Right forelimb (tissue), 1 donor: ENCODE measurements at places on chromosomes 16 and 17.

GRCh38 chr16:88599092-88599733 is 29.0 kb downstream of the ZC3H18 start:
- DNase-seq = peak; percentile 55

DNA sequence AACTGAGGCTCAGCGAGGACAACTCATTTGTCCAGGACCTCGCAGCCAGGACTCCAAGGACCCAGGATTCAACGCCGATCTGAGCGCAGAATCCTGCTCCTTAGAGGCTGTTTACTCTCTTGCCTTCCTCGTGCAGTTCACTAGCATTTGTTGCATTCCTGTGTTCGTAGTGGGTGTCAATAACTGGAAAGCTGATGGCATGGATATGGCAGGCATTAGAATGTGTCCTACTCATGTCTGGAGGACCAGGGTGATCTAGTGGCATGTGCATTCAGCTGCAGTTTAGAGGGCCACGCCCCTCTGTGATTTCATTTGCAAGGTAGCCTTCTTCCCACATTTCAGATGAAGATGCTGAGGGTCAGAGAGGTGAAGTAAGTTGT is 510 bp downstream of the CRISPLD2 start:
- DNase-seq = no peak

DNA sequence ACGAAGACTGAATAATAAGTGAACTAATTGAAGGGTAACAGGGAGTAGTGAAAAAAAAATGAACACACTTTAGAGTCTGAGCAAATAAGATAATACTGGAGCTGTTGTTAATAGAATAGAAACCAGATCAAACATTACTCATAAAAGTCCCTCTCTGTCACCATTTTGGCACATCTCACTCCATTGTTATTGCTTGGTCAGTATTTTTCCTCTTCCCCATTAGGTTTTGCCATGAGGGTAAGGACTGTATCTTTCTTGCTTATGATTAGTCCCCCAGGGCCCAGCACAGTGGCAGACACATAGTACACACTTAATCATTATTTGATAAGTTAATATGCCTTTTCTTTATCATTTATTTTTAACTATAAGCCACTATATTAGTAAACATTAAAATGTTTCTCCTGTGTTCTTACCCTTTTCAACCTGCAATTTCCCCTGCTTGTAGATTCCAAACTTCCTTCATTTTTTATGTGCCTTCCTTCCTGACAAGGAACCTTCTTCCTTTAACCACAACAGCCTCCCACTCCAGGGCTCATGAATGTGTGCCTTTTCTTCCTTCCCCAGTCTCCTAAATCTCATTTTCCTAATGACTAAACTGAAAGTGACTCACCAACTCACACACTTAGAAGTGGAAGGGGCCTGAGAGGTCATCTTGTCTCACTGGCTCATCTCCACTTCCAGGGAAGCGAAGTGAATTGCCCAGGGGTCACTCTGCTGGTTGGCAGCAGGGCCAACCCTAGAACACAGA is 88.2 kb upstream of the HAS3 start:
- no peak for DNase-seq

DNA sequence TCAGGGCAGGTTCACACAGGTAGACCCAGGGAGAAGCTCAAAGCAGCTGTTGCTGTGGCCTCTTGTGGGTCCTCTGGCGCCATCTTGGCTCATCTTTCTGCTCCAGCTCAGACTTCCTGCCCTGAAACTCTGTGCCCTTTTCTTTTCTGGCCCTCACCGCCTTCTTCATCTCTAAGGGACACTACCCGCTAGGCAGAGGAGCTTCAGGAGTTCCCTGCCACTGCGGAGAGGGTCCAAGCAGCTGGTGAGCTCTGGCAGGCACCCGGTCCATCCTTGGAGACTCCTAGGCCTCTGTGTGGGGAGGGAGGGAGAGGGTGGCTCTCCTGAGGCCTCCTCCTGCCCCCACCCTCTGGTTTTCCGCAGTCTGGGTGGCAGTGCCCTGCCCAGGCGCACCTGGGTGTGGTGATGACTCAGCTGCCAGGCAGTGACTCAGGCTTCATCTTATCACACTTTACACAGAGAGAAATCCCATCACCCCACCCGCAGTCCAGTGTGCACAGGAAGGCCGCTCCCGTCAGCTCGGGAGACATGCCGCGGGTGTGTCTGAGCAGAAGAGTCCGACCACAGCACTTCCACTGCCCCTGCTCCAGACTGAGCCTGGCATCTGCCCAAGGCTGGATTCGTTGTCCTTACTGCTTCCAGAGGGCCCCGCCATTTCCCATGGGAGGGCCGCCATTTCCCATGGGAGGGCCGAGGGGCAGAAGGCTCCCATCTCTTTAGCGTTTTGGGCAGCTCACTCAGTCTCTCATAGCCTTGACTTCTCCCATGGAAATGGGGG is 7.3 kb downstream of the NT5C start:
- DNase-seq = no peak

GRCh38 chr17:44842748-44843147 is 4.9 kb upstream of the HIGD1B start:
- DNase-seq = no peak

GRCh38 chr17:16442141-16442540 is 26.8 kb downstream of the TRPV2 start:
- DNase-seq = no peak

GRCh38 chr17:18258356-18259038 is at the start of gene FLII:
TSS of gene FLII (minus strand) at chr17:18258738. CDS start at chr17:18258690, 48 bp downstream.
- peak; percentile 75 for DNase-seq

- no peak for DNase-seq
Observed at GRCh38 chr17:65800655-65801054, 239.2 kb upstream of the AXIN2 start.

- DNase-seq = no peak
Observed at GRCh38 chr16:60413969-60414368, 1622.3 kb downstream of the CDH8 start.

- no peak for DNase-seq
Observed at GRCh38 chr17:20191056-20191455, 181.9 kb downstream of the SPECC1 start.

GRCh38 chr16:71863995-71864394 is 18.2 kb downstream of the ATXN1L start:
- no peak for DNase-seq

DNA sequence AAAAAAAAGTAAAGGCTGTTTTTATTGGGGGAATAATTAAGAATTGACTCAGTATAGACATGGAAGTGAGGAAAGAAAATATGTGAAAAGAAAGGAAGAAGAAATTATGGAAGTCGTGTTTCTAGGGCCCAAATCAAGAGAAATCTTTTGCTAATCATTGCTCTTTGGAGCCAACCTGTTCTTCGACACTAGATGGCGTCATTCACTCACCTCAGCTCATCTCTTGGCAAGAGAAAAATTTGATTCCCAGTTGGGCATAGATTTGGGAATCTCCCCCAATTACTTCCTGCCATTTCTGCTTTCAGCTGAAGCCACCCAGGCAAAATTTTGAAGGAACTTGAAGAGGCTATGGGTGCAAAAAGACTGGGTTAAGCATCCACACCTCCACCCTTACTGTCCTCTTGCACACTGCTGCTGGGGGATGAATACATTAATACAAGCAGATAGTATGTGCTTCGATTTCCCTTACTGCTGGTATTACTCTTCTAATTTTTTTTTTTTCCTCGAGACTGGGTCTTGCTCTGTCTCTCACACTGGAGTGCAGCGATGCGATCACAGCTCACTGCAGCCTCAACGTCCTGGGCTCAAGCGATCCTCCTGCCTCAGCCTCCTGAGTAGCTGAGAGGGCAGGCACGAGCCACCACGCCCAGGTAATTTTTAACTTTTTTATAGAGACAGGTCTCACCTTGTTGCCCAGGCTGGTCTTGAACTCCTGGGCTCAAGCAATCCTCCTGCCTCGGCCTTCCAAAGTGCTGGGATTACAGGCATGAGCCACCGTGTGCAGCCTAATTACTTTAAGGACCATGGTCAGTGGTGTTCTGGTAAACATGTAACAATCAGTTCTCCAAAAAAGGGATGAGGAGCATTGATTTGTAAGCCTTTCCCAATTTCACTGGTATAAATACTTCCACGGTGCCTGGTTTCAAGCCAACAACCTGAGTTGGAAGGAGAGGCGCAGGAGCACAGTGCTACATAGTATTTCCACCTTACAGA is 13.5 kb downstream of the PSMD7 start:
- DNase-seq = no peak

DNA sequence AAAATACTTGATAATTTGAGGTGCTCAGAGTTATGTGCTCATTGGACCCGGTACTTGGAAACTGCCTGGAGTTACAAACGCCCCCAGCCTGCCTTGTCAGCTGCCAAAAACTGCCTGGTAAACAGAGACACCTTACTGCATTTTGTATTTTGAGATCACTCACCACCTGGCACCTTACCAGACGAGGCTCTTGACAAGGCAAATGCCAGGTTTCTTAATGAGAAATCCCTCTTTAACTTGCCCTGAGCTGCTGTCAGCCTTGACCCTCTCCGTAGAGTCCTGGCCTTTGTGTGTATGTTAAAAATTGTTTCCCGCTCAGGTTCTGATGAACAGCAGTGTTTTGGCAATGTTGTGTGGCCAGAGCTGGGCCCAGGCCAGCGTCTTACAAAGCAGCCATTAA is 28.8 kb downstream of the SYT17 start:
- no peak for DNase-seq

- no peak for DNase-seq
Observed at GRCh38 chr16:81843243-81843582, 64.1 kb downstream of the PLCG2 start.

GRCh38 chr16:77555126-77555525 is 120.3 kb upstream of the ADAMTS18 start:
- no peak for DNase-seq

- DNase-seq = no peak
Observed at GRCh38 chr17:74815550-74816370, 39.6 kb upstream of the NAT9 start.

DNA sequence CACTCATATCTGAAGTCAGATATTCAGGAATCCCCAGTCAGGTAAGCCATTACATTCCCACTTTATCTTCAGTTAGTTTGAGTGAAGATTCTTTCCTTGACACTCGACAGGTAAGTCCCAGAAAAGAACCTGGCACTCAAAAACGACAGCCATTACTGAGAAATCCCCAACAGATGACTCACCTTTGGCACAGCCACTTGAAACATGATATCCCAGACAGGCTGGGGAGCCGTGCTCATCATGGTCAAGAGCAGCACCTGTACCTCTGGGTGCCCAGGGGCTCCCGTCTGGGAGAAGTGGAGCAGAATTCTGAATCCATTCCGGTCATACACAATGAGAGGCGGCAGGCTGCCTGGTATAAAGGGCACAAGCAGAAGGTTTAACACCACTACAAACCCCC is 16.8 kb upstream of the COG7 start:
- no peak for DNase-seq

DNA sequence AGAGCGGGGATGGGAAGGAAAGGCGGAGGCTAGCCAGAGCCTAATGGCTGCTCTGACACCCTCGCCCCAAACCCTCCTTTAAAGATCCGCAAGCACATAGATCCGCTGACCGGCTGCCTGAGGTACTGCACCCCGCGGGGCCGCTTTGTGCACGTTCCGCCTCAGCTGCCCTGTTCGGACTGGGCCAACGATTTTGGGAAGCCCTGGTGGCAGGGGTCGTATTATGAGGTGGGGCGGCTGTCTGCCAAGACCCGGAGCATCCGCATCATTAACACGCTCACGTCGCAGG is 663 bp downstream of the CYB5D1 start:
- no peak for DNase-seq

DNA sequence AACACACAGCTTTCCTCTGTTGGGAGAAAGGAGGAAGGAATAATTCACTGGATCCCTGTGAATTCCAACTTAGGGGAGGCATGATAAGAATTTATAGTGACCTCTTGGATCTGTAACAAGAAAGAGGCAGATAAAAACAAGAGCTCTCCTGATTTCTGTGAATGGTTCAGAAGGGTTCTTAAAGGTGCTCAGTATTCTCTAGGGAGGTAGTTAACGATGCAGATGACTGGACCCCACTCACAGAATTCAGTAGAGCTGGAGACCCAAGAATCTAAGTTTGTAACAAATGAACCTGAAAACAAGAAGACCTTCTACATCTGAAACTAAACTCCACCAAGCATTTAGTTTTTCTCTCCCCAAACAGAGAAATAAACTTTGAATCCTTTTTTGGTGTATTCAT is 8.6 kb downstream of the ZNRF1 start:
- DNase-seq = no peak

DNA sequence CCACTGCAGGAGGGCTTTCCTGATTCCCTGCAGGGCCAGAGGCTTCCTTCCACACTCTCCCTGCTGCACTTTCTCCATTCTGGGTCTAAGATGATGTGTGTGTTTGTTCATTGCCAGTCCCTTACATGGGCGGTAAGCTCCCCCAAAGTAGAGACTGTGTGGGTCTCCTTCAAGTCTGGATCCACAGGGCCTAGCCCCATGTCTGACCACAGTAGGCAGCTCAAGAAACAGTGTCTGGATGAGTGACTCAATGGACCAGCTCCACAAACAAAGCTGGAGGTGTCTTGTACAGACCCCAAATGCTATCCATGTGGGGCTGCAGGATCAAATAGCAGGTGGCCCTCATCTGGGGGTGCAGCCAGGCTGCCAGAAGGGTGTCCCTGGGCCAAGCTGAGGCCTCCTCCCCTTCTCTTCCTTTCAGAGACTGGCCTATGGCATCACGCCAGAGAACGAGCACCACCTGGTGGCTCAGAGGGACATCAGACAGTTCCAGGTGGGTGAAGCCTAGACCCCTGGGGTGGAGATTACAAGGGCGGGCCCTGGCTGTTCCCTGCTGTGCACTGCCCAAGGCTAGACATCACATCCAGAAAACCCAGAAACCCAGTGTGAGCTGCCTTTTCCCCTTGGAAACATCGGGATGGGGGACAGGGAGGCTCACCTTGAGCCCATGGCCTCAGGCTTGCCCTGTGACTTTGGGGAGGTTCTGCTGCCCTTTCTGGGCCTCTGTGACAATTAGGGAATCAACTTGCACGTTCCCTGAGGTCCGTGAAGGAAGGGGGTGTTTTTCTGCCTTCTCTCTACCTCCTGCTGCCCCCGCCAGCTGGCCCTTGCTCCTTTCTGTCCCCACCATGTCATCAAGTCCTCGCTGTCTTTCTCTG is 45.9 kb downstream of the SLC6A2 start:
- DNase-seq = peak; percentile 70

DNA sequence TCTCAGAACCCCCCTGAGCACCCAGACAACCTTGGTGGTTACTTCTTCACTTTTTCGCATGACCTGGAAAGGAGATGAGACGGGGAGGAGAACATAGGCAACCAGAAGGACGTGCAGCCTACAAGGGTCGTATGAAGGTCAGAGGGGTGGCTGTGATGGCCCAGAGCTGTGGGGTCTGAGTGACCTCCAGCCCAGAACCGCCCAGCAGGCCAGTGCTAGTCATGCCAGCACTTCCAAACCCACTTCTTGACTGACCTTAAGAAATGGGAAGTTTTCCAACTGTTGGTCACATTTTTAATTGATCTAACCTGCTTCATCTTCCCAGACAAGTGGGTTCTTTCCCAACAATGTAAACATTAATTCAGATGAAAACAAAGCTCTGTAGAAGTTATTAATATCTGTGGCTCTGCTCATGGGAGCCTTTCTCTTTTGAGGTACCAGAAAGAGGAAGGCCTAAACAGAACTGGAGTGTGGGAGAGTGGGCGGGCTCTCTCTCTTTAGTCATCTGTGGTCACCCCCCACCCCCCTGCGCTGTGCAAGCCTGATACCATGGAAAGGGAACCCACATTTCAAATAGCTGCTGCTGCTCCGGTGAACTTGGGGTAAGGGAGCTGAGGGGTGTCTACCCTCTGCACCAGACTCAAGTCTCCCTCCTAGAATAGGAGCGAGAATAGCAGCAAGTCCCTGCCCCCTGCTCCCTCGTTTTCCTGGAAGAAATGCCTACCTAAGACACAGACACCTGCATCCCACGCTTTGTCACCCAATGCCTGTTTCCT is 101.6 kb downstream of the RAB11FIP4 start:
- peak; percentile 39 for DNase-seq

GRCh38 chr17:73586921-73587602 is 57.2 kb downstream of the SDK2 start:
- no peak for DNase-seq

- no peak for DNase-seq
Observed at GRCh38 chr16:13594823-13595222, 325.1 kb upstream of the ERCC4 start.
